ENCODE measurements at places on chromosomes 1 and 21. TPM values are rescaled to one million over a fixed set of nuclear protein-coding genes. Genes with fewer than 3 reads are reported as not detected.

The COL8A2 gene
- total RNA-seq: 0.24 TPM

The SELL gene
- total RNA-seq: 151 TPM

The TPTE gene
- not detected for total RNA-seq

The SPRR1A gene
- not detected for total RNA-seq

The RASSF5 gene
- 114 TPM for total RNA-seq

The LCE2B gene
- not detected for total RNA-seq

The RAB7B gene
- total RNA-seq: not detected

The ZNF683 gene
- not detected for total RNA-seq

Data from activated B cell treated with CpG ODN at 0.5 μM for 24 hours (primary cell).